ENCODE measurements at places on chromosomes 13 and 19. TPM values are rescaled to one million over a fixed set of nuclear protein-coding genes. Genes with fewer than 3 reads are reported as not detected.
A peak's percentile ranks its signal among the peaks of the same experiment; 100 is the strongest.

GRCh38 chr19:46383171-46383815, 30.1 kb downstream of the CCDC8 start:
- DNase-seq: no peak

DNA sequence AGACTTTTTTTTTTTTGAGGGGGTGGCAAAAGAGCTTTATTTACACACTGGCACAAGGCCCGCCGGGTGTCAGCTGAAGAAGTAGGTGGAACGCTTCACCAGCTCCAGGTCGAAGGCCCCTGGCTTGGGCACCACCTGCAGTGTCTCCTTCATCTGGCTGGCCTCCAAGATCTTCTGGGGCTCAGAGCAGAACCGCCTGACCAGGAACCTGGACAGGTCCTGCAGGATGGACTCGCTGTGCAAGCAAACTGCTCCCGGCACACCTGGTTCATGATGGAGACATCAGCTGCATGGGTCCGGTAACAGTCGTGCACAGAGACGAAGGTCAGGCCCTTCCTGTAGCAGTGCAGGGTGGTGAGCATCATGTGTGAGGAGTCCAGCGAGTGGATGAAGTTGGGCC, 4.4 kb upstream of the CYP4F2 start:
- no peak for DNase-seq

DNA sequence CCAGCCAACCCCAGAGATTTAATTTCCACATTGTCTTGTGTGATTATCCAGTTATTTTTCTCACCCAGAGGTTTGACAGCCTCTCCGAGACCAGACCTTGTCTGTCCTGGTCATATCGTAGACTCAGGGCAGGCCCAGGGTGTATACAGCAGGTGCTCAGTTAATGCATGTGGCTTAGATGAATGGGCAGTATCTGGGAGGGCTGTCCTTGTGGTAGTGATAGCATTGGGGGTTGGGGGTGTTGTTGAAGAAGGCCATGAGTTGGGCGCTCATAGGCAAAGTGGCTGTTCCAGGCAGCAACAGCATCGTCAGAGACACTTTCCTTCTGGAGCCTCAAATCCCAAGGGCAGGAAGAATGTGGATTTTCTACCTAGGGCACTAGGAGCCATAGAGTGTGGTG, 16.9 kb downstream of the MAST3 start:
- no peak for DNase-seq

GRCh38 chr19:14051980-14052379, 9.9 kb downstream of the PALM3 start:
- DNase-seq: no peak

GRCh38 chr19:13275016-13275722, 125.0 kb downstream of the IER2 start:
- no peak for DNase-seq

Gene SYNE4
- total RNA-seq: 1.6 TPM

DNA sequence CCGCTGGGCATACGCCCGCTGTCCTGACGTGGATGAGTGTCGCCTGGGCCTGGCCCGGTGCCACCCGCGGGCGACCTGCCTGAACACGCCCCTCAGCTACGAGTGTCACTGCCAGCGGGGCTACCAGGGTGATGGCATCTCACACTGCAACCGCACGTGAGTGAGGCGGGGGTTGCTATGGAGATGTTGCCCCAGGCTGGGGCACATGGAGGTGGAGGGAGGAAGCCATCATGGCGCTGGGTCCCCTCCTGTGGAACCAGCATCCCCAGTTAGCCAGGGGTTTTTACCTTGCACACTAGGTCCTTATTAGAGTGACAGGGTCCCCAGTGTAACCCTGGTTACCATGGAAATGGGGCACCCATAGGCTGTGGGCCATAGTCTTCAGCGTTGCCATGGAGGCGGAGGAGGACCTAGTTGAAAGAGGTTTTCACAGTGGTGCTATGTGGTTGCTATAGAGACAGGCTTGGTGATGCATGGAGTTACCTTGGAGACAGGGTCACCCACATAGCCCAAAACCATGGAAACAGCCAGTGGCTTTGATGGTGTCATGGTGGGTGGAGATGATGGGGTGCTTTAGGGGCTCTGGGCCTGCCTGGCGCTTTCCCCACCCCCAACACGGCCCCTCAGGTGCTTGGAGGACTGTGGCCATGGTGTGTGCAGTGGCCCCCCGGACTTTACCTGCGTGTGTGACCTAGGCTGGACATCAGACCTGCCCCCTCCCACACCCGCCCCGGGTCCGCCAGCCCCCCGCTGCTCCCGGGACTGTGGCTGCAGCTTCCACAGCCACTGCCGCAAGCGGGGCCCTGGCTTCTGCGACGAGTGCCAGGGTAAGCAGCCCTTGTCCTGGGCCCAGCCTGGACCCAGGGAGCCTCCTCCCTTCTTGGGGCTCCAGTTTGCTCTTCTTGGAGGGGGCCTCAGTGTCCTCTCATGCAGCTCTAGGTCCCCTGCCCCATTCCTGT, 27.1 kb downstream of the MEGF8 start:
- DNase-seq: peak; percentile 19

Gene FPR3
- total RNA-seq: not detected

GRCh38 chr13:26509491-26509890, 48.0 kb upstream of the WASF3 start:
- DNase-seq: no peak

Gene PSG6
- not detected for total RNA-seq

- no peak for DNase-seq
Measured at GRCh38 chr13:47008318-47008717, 111.5 kb upstream of the HTR2A start.

DNA sequence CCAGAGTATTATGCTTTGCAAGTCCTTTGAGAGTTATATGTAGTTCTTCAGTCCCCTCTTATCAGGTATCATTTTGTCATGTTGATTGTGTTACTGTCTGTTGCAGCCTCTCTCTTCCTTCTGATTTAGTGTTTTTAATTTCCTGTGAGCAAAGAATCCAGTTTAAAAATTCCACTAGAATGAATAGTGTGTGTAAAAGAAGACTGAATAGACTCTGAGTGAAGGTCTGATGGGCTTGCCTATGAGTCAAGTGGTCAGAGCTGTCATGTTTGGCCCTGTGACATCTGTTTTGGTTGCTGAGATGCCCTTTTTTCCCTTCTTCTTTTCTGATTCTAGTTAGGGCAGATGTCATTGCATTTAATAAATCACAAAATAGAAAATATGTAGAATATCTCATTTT, 23.3 kb upstream of the KCTD4 start:
- DNase-seq: no peak

Gene COMP
- not detected for total RNA-seq

Gene KLC3
- 0.11 TPM for total RNA-seq

GRCh38 chr13:40456979-40457553, 209.4 kb downstream of the FOXO1 start:
- DNase-seq: no peak

DNA sequence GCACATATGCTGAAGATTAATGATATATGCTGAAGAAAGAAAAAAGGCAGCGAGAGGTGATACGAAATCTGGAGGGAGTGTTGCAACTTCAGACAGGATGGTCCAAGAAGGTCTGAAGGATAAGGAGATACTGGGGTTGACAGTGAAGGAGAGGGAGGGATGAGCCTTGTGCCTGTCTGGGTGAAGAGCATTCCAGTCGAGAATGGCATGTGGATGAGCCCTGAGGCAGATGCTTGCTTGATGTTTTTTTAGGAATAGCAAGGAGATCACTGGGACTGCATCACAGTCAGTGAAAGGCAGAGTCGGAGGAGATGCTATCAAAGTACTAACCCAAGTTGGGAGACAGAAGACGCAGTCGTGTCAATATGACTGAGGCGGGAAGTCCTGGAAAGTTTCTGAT, 13.3 kb upstream of the LAIR2 start:
- no peak for DNase-seq

GRCh38 chr13:34162544-34162933, 344.6 kb downstream of the RFC3 start:
- no peak for DNase-seq

Gene ZNF560
- not detected for total RNA-seq

Gene MAG
- total RNA-seq: 0.19 TPM

DNA sequence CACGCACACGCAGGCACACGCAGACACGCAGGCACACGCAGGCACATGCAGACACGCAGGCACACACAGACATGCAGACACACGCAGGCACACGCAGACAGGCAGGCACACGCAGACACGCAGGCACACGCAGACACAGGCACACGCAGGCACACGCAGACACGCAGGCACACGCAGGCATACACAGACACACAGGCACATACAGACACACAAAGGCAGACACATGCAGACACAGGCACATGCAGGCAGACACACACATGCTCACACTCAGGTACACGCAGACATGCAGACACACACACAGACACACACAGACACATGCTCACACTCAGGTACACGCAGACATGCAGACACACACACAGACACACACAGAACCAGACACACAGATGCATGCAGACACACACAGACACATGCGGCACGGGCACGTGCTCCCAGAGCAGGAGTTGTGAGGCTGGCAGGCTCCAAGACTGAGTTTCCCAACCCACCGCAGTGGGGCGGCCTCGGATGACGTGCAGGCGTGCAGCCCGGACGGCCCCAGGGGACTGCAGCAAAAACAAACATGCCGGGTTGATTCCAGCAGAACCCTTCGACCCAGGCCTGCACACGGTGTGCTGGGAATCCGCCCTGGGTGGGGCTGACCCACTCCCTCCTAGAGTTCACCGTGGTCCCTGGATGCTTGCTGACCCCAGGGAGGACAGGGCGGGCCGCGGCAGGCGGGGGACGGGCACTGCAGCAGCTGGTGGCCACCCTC, 100.0 kb downstream of the GADD45B start:
- DNase-seq: no peak

Gene PSG1
- total RNA-seq: not detected

- no peak for DNase-seq
Measured at GRCh38 chr13:112056739-112057438, 10.1 kb upstream of the SOX1 start.

Gene TICAM1
- total RNA-seq: 23.4 TPM

- DNase-seq: no peak
Measured at GRCh38 chr13:20843166-20843565, 59.4 kb downstream of the XPO4 start.

Gene PRRG2
- 1.6 TPM for total RNA-seq

Gene NLRP11
- total RNA-seq: 0.05 TPM

DNA sequence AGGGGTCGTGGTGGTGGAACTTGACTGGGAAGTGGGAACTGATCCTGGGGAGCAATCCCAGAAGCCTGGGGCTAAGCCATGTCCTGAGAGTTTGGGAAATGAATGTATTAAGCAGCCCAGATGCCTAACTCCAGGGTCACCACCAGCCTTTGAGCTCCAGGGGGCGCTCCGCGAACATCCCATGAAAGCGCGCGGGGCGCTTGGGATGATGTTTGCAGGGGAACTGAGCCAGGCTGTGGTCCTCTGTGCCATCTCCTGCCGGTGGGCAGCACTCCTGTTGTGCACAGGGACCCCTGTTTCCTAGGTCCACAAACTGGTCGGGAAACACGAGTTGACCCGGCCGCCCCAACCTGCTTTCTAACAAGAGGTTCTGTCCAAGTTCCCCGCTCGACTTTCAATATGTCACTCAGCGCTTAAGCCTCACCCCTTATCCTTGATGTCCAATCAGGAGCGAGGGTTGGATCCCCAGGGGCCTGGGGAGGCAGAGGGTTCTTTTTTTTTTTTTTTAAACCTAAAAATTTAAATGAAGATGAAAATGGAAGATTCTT, 14.4 kb downstream of the LEUTX start:
- DNase-seq: peak; percentile 87

- DNase-seq: no peak
Measured at GRCh38 chr13:80901530-80901929, 560.6 kb upstream of the SPRY2 start.

GRCh38 chr13:77269141-77269540, 57.8 kb downstream of the MYCBP2 start:
- no peak for DNase-seq

- DNase-seq: no peak
Measured at GRCh38 chr13:71618159-71618558, 248.8 kb downstream of the DACH1 start.

Gene RASL11A
- total RNA-seq: 3.2 TPM

DNA sequence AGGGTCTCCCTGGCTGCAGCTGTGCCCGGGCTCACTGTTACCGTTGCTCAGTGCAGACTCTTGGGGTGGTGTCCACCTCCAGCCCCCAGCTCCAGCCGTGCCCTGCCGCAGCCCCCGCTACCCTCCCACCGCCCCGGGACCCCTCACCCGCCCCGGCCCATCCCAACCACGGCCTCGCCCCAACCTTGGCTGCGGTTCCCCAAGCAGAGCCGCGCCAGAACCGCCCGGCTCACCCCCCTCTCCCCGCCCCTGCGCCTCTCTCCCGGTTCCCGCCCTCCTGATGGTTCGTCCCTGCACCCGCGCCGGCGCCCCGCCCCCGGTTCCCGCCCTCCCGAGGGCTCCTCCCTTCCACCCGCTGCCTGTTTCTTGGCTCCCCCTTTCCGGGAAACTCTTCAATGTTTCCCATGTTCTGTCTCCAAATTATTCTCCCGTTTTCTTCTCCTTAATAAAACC, 40.3 kb downstream of the ANKRD10 start:
- peak; percentile 64 for DNase-seq

DNA sequence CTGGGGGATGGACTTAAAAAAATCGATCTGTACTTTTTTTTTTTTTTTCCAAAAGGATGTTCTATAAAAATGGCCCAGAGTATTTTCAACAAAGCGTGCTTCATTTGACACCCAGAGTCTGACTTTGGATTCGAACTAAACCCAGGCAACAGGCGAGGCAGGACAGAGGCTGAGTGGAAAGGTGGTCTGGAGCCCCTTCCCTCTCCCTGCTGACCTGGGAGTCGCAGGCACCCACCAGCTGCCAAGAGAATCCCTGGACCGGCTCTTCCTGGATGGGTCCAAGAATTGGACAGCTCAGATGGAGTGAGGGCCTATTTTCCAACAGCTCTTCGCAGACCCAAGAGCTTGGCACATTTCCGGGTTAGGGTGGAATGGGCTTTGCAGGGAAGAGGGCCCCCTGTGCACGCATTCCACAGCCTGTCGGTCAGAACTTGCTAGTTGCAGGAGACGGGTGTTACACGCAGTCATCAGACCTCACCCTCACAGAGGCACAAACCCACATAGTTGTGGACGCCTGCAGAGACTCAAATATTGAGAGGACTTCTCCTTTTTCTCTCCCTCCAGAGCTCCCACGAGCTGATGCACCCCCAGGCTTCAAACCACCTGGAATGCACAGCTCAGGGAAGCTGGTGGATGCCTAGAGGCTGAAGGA, 15.2 kb downstream of the KCTD15 start:
- DNase-seq: no peak

DNA sequence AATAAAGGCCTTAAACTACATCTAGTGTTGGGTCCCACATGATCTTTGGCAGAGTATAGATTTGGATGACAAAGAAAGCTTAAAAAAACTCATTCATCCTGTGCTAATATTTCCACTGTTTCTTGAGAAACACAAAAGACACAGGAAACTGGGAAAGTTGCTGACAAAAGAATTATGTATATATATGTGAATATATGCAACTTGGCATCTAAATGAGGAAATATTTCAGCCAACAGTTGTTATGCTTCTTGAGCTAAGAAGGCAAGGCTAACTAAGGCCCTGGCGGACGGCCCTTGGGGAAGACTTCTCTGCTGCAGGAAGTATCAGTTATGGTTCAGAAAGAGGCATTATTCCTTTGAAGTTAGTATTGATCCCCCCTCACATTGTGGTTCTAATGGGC, 491.8 kb downstream of the DIAPH3 start:
- DNase-seq: no peak

- DNase-seq: no peak
Measured at GRCh38 chr19:55622242-55622969, 2.0 kb downstream of the ZNF784 start.

Gene RASAL3
- 97.7 TPM for total RNA-seq
